ENCODE measurements at places on chromosomes 4 and X.
A peak's percentile ranks its signal among the peaks of the same experiment; 100 is the strongest.

DNA sequence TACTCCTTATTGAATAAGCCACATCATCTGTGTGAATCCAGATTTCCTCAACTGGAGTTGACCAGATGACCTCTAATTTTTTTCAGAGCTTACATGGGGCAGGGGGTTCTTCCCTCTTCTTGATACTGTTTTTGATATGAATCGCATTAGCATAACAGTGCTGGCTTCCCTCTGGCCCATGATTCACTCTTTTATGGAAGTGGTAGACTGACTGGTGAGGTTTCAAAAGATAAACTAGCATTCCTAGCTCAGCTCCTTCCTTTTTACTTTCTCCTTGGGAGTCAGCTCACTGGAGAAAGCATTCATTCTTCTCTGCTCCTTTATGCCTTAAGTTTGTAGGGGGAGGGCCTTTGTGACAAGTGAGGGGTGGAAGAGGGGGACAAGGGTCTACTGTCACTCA, 161.0 kb upstream of the FGF13 start:
- no peak for DNase-seq

DNA sequence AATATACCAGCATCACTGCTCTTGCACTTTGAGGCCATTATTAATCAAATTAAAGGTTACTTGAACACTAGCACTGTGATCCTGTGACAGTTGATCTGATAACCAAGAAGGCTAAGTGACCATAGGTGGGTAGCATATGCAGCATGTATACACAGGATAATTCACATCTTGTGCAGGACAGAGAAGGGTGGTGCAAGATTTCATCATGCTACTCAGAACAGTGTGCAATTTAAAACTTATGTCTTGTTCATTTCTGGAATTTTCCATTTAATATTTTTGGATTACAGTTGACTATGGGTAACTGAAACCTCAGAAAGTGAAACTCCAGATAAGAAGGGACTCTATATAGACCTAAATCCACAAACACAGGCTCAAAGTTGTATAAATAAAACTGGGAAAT, 78.2 kb upstream of the PDE5A start:
- no peak for DNase-seq

- DNase-seq: no peak
Measured at GRCh38 chr4:128289523-128290158, 2.0 kb upstream of the PGRMC2 start.

- DNase-seq: no peak
Measured at GRCh38 chrX:146581981-146582712, 227.4 kb upstream of the CXorf51B start.

- DNase-seq: no peak
Measured at GRCh38 chr4:3361896-3362295, 69.1 kb downstream of the RGS12 start.

- no peak for DNase-seq
Measured at GRCh38 chrX:133905305-133905704, 80.1 kb downstream of the GPC3 start.

DNA sequence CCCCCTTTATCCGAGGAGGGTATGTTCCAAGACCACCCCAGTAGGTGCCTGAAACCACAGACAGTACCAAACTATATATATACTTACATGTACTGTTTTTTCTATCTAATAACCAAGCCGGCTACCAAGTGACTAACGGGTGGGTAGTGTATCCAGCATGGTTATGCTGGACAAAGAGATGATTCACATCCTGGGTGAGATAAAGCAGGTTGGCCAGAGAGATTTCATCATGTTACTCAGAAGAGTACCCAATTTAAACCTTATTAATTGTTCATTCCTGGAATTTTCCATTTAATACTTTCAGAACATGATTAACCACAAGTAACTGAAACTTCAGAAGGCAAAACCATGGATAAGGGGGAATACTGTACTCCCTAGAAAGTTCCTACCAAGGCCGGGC, 46.5 kb downstream of the RFC1 start:
- DNase-seq: no peak

DNA sequence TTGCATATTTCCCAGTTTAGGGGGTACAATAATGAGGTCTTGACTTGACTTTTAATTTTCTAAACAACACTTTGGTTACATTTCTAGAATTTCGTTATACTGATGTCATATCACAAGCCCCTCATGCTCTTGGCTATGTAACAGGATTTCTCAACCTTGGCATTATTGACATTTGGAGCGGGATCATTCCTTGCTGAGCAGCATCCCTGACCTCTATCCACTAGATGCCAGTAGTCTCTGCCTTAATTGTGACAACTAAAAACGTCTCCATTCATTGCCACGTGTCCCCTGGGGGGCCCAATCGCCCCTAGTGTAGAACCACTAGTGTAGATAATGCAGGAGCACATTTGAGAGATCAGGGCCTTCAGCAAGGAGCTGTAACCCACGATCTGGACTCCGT, 234.2 kb upstream of the MID1 start:
- no peak for DNase-seq

DNA sequence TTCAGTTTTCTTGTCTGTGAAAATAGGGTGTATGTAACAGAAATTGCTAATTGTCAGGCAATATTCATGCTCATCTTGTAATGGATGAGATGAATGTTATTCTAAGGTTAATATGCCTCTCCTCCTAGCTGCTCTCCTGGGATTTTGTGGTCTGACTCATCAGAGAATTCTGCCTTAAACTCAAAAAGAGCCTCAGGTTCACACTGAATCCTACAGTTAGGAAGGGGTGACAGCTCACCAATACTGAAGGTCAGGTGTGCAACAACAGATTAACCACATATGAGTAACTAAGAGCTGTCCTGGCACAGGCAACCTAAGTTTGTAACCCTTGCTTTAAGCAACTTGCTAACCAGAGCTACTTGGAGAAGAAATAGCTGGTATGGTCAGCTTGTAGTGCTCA, 197.7 kb downstream of the SPATA18 start:
- no peak for DNase-seq

GRCh38 chrX:87805829-87806490, 288.4 kb downstream of the KLHL4 start:
- no peak for DNase-seq

DNA sequence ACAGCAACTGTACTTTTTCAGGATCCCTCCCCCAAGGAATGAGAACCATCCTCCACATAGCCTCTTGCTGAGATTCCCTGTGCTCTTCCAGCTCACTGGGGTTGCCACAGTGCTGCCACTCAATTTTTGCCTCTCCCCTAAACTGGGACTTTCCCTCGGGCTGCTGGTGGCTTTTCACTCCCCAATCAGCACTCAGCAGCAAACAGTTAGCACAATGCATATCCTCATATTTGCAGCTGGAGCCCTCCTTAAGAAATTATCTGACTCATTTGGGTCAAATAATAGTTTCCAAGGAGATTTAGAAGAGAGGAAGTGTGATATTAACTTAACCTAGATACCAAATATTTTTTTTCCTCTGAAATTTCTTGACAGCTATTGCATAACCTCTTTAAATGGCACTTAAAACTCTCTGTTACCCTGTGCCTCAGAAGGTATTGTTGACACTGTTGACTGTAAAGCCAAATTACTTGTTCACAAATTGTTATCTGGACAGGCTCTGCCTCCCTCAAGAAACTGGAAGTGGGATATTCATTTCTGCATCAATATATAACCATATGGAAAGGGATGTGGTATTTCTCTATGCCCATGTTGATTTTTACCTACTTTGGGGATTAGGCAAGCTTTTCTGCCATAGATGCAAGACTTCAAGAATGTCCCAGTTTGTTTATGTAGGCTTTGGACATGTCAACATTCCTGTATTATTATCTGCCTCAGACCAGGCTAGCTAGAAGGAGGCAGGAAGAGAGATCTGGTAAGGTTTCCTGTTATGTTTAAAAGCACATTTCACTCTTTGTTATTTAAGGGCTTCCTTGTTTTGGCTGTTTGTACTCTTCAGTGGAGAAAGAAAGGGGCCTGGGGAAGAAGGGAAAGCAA, 58.0 kb downstream of the SEPTIN11 start:
- no peak for DNase-seq

GRCh38 chr4:186915816-186916215, 192.2 kb upstream of the FAT1 start:
- no peak for DNase-seq

GRCh38 chr4:148114436-148114835, 327.8 kb downstream of the NR3C2 start:
- DNase-seq: no peak

DNA sequence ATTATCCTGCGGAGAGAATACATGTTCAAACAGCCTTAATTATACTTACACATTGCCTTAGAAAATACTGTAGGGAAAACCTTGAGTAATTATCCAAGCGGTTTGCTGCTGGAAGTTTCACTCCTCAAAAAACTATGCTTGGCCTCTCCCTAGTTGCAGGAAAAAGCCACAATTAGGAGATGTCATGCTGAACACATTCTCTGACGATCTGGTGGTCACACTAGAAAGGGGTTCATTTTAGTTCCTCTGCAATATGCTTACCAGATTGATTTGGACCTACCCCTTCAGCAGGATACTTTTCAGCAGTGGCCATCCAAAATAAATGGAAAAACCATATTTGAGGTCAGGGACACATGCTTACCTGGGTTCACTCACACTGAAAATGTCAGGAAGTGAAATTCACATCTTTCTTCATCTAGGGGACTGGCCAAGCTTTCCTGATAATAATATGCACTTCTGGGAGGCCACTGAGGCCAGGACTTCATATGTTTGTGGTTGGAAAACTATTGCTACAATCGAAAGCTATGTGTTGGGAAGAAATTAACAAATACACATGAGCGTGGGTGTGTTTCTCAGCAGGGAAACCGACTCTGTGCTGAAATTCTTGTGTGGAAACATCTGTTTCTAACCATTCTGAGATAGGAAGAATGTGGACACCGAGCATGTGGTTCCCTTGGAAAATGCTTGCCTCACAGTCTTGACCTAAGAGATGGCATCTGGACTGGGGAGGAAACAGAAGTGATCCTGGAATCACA, 68.8 kb downstream of the ATXN3L start:
- no peak for DNase-seq

- no peak for DNase-seq
Measured at GRCh38 chrX:139196890-139197289, 333.6 kb upstream of the F9 start.

DNA sequence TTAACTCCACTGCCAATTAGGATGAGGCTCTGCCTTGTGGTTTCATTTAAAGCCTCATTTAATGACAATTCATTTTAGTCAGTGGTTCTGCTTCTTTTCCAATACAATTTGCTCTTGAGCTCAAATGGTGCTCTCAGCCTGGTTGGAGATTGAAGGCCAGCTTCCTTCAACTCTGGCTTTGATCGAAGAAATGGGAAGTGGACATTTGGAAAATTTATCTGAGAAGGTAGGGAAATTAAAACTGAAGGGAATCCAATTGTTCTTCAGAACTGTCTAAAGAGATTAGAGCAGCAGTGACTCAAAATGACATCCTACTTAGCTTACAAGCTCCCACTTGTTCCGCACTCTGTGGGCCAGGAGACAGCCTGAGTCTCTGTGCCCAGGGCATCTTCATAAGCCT, 206.8 kb downstream of the SMARCA1 start:
- DNase-seq: no peak

DNA sequence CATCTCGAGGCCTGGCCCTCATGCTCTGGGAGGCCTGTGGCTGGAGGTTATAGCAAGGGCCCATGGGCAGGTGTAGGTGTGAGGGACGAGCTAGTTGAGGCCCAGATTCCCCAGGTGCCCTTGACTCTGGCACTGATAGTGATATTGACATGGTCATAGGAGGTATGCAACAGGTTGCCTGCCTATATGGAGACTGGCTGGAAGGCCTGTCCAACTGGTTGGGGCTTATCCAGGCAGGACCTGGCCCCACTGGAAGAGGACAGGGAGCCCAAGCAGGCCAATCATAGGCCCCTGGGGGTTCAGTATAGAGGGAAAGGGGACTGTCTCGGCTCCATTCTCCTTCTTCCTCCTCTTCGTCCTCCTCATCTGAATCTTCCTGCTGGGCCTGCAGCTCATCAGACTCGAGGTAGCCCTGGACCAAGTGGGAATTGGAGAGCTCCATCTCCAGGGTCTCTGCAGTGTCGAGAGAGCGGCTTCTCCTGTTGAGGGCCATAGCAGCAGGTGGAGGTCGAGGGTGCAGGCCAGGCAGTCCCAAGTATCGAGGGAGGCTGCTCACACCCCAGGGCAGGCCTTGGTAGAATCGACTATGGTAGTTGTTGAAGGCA, 15.3 kb downstream of the AMER1 start:
- no peak for DNase-seq

GRCh38 chr4:57676394-57676793, 566.2 kb upstream of the IGFBP7 start:
- no peak for DNase-seq

- no peak for DNase-seq
Measured at GRCh38 chrX:48924270-48924669, 5.4 kb upstream of the PIM2 start.

DNA sequence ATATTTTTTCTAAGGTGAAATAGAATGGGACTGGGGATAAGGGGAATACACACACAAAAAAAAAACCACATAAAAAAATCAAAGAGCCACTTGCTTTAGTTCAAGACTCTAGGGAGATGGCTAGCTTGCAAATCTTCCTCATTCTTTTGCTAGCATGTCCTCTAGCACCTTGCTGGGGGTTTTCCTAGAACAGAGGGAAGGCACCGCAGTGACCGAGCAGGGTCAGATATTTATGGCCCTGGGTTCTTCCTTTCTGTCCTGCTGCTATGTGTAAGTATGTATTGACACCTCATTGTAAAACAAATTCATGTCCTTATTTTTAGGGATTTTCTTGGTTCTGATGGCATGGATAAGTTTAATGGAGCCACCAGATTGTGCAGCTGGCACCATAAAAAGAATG, 81.2 kb downstream of the SHISA3 start:
- no peak for DNase-seq

- DNase-seq: peak; percentile 11
Measured at GRCh38 chrX:14039344-14039743, 9.7 kb upstream of the GEMIN8 start.

- DNase-seq: no peak
Measured at GRCh38 chr4:1510931-1511330, 104.7 kb upstream of the NKX1-1 start.

DNA sequence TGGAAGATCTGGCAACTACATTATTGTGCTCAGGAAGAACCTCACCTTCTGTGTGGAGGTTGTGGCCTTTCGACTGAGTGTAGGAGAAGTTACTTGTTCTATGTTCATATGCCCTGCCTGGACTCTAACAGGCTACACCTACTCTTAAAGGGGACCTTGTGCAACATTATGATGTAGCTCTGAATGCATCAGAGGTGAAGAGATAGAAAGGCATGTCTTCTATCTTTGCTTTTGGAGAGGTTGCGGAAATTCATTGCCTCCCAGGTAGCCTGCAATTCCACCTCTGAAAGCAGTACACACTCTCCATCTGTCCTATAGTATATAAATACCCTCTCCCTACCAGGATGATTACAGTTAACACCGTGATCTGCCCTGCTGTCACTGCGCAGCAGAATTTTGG, 7.1 kb upstream of the SLAIN2 start:
- DNase-seq: no peak
